Dorsolateral prefrontal cortex (tissue), 122 donors: ENCODE measurements at places on chromosomes 1 and 21.

GRCh38 chr1:229203030-229203751, 67.7 kb upstream of the RAB4A start:
- DNase-seq: no peak

DNA sequence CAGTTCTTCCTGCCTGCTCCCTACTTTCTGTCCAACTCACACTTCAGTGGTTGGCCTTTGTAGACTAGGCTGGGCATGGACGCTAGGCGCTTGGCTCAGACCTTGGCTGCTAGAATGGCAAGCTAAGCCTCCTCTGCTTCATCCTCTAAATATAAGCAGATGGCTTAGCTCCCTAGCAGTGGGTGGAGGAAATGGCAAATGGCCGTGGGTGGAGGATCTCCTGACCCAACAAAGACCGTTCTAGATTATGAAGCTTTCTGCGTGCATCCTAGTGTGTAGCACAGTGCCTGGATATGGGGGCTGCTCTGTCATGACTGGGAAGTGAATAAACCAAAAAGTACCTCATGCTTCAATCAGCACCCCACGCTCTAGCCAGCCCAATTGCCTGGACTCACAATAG, 10.4 kb upstream of the ETV3L start:
- DNase-seq: peak; percentile 16

DNA sequence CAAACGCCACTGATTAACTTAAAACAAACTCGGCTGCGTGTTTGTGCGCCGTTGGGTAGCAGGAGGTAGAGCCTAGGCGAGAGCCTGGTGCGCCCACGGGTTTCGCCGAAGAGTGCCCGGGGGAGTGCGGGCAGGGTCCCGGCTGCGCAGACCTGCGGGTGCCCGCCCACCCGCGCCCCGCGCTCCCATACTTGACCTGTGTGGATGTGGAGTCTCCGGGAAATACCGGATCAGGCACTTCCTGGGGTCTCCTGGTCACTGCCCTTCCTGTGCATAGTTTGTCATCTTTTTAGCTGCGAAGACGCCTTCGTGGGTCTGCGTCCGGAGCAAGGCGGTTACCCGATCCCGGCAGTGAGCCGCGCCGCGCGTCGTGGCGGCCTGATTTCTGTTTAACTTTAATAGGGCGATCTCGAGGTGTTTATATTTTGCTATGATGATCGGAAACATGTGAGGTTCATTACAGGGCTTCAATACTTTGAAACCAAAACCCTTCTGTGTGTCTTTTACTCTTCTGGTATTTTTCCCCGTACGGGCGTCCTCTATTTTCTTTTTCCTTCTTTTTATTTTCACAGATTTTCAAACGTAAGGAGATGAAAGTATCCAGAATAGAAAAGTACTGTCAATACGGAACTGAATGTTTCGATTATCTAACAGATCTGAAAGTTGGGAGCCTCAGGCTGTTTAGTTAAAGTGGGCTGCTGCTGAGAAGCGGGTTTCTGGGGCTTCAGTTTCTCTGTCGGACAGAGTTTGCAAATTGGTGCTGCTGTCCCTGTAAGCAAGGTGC, 15.2 kb downstream of the NR5A2 start:
- DNase-seq: no peak

DNA sequence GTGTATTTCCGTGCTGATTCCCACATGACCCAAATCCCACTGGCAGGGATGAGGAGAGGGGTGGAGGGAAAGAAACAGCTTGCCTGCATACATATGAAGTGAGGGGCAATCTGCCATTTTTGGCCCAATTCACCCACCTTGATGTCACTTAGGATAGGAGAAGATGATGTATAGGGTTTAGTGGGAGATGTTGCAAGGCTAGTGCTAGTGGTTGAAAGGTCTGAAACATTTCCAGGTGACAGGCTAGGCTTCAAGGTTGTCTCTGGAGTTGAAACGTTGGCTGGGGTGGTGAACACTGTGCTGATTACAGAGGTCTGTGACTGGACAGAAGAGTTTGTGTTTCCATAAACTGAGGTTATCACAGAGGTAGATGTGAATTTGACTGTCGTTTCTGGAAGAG, 12.1 kb downstream of the CD34 start:
- no peak for DNase-seq

DNA sequence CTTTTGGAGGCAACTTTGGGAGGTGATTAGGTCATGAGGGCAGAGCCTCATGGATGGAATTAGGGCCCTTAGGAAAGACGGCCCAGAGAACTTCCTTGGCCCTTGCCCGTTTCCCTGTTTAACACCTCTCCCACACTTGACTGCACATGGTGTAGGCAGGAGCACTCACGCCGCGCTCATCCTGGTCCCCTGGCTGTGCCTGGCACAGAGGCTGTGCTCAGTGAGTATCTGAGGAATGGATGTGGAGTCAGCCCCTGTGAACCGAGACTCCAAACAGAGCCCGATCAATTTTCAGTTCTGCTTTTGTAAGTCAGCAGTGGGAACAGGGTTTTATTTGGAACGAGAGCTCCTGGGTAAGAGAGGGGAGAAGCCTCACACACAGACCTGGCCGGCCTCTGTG, 29.8 kb upstream of the ETV3 start:
- DNase-seq: no peak

- DNase-seq: no peak
These were observed 103.3 kb downstream of the DIRAS3 start for GRCh38 chr1:67947114-67947513.

DNA sequence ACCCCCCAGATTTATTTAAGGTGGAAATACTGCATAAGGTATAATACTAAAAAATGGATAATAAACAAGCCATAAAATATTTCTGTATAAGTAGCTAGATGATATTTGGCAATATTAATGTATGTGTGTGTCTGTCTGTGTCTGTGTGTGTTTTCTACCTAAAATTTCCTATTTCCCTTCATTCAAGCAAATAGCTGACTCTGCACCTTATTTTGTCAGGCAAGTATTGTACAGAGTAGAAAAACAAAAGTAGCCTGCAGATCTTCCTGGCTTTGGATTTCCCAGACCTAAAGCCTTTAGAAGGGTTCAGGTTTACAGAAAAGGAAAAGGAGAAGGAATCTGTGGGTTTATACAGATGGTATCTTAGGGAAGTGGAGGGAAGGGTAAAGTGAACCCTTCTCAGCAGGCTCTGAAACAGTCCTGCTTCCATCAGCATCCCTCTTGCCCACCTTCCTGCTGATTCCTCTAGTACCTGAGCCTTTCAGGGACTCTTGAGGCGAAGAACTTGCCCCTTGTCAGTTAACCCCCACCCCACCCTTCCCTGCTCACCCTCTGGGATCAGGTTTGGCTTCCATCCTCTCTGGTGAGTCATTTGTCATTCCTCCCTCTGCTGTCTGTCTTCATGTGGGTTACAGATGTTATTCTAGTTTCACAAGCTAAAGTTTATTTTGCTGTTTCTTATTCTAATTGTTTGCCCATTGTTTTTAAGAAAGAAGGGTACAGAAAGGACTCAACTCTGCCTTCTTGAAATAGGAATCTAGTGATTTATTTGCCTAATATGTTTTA, 21.7 kb upstream of the RGS16 start:
- no peak for DNase-seq
